Spleen (tissue), 13 donors: ENCODE measurements at places on chromosomes 2 and 18. TPM values are rescaled to one million over a fixed set of nuclear protein-coding genes. Genes with fewer than 3 reads are reported as not detected.

The LYPD1 gene
- 0.10 TPM for polyA plus RNA-seq

The SUMO1 gene
- 120 TPM for polyA plus RNA-seq

The RAB6D gene
- polyA plus RNA-seq = 0.05 TPM

The TEX44 gene
- polyA plus RNA-seq = not detected

The FTCDNL1 gene
- 2.1 TPM for polyA plus RNA-seq

The TLX2 gene
- 0.05 TPM for polyA plus RNA-seq

- DNase-seq = no peak
Measured at GRCh38 chr2:144477957-144478311, 42.0 kb downstream of the ZEB2 start.

- DNase-seq = no peak
Measured at GRCh38 chr2:15307526-15307925, 253.6 kb downstream of the NBAS start.

DNA sequence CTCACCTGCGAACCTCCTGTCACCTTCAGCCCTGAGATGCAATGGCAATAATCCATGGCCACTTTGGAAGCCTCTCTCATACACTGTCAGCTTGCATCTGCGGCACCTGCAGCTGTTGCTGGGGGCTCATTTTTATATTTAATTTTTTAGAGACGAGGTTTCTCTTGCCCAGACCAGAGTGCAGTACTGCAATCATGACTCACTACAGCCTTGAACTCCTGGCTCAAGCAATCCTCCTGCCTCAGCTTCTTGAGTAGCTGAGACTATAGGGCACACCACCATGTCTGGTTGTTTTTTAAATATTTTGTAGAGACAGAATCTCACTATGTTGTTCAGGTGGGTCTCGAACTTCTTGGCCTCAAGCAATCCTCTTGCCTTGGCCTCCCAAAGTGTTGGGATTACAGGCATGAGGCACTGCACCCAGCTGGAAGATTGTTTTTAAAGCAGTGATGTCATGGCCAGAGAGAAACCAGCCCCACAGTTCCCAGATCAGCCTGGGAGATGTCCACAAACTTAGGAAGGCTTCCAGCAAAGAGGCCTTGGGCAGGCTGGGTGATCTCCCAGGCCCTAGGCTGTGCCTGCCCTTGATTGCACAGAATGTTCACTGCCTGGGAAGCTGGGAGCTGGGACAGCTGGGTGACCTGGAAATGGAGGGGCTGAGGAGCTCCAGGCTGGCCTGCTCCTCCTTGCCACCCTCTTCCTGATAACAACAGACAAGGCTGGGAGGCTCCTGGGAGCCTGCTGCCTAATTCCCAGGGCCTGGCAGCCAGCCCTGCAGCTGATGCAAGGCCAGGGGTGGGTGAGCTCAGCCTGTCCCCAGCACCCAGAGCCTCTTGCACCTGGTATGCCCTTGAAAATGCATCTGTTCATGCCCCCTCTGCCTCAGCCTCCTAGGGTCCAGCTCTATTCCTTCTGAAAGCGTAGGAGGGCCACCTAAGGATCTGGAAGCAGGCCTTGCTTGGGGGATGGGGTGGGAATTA, 27.1 kb downstream of the SH2D6 start:
- DNase-seq = no peak

DNA sequence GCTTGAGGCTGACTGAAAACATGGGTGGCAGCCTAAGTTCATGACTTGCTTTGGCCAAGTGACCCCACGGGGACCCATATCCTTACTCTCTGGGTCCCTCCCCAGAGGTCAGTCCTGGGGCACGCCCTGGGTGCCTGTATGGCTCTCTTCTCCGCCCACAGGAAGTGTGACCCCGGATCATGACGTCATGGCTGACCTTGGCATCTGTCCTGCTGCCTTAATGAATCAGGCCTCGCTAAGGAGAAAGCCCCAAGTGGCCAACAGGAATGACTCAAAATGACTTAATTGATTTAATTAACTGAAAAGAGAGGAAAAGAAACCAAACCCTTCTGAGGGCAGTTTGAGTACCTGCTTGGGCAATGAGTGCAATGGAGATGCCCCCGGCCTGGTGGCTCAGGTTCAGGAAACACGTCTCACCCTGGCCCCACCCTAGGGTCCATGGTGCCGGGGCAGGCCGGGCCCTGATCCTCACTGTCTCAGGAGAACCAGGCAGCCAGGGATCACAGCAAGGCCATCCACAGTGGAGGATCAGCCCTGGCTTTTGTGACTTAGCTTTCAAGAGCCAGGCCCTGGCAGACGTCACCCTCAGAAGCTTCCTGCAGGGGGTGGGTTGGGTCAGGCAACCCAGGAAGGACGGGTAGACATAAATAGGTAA, 112.0 kb downstream of the CYP26B1 start:
- peak; percentile 64 for DNase-seq

- DNase-seq = no peak
Measured at GRCh38 chr2:53751728-53752127, 15.9 kb upstream of the CHAC2 start.

GRCh38 chr2:62627667-62628066, 77.8 kb upstream of the EHBP1 start:
- DNase-seq = peak; percentile 34

DNA sequence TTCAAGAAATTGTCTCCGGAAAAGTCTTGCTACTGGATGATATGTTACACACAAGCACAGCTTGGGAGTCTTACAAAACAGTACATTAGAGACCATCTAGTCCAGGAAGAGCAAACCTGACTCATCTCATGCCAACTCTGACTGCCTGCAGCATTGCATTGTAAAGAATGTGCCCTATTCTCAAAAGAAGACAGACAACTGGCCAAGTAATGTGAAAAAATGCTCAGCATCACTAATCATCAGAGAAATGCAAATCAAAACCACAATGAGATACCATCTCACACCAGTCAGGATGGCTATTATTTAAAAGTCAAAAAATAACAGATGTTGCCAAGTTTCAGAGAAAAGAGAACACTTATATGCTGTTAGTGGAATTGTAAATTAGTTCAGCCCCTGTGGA, 42.7 kb upstream of the GORASP2 start:
- DNase-seq = no peak

DNA sequence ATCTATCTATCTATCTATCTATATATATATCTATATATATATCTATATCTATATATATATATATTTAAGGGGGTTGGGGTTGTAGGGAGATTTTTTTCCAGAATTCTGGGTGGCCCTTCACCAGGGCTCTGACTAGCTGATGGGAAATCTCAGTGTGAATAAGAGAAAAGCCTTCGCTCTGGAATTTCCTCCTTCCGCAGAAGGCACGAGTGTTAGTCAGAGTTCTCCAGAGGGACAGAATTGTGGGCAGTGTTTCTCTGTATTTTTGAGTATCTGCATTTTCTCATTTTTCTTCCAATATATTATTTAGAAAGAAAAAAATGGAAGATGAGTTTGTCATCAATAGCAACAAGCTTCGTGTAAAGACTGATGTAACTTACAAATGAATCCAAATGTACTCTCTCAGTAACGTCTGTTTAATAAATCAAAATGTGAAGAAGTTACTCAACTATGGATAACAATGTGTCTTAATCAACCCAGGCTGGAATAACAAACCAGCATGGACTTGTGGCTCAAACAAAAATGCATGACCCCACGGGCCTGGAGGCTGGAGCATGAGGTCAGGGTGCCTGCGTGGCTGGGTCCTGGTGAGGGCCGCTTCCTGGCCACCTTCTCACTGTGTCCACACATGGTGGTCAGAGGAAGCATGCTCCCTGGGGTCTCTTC, 10.6 kb upstream of the SNTG2 start:
- DNase-seq = no peak

GRCh38 chr2:112627060-112628040, 18.4 kb upstream of the SLC20A1 start:
- no peak for DNase-seq

GRCh38 chr18:42477267-42477666, 522.2 kb downstream of the PIK3C3 start:
- DNase-seq = no peak

DNA sequence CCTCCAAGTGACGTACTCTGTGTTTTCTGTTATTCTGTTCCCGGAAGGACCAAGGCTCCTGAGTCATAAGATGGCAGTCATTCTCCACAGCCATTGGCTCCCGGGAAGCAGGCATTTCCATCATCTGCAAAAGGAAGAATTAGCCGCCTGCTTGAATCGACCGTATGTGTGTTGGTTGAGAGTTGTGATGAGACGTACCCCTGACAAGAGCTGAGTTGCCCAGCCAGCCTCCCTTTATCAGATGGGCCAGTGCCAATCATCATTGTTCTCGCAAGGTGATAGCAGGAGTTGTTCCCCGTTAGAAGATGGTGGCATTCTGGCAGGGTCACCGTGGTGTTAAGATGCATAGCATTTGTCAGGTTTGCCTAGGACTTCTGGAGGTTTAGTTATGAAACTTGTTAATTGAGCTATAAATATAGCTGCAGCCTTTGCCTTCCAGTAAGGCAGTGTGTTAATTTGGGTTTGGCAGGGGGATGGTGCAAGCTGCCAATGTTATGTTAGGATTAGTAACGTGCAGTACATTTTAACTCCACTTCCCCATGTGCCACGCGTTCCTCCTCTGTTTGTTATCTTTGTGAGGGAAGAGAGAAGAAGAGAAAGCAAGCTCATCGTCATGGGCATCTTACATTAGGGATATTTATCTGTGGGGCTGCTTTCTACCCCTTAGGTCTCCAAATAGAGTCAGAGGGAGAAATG, 652.7 kb upstream of the FANCL start:
- no peak for DNase-seq

DNA sequence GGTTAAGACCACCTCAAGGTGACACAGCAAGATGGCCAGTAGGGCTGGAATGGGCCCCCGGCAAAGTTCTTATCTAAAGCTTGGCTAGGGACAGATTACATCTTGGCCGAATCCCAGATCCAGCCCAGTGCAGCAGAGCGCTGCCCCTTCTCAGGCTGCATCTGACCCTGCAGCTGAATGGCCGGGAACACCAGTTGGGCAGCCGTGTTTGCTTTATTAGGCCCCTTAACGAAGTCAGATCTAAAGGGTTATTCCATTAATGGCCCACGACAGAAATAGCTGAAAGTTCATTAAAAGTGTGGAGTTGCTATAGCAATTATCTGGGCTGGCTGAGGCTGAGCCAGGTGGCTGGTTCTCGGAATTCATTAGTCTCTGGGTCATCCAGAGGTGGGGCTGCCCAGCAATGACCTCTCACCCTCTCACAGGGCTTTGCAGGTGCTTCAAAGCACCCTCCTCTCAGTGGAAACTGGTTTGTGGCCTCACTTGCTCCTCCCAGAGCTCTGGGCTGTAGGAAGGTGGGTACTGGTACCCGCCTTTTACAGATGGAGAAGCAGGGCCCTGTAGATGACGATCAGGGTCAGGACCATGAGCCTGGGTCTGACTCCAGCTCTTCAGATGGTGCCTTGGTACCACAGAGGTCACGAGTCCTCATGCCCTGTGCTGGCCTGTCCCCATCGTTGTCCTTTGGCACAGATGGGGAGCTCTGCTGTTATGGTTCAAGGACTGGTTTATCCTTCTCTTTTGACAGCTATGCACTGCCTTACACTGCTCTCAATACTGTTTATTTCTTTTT, 68.8 kb downstream of the EMX1 start:
- peak; percentile 38 for DNase-seq

DNA sequence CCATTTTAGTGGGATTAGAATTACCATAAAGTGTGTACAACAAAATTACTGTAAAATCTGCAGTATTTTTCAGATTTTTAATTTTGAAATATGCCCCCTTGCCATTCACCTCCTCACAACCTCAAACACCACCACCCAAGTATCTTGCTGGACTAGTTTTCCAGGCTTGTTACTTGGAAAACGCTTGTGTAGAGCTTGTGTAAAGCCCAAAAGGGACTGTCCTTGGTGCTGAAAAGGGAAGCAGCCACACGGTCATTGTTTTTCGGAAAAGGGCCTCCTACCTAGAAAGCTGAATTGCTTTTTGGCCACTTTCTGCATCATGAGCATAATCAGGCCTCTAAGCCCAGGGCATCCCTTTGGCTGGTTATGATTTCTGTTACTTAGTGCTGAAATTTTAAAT, 563.4 kb downstream of the LRRTM4 start:
- no peak for DNase-seq

- no peak for DNase-seq
Measured at GRCh38 chr18:35835833-35836232, 136.6 kb upstream of the RMP24 start.

GRCh38 chr2:105087273-105087672, 49.4 kb downstream of the MRPS9 start:
- DNase-seq = no peak

DNA sequence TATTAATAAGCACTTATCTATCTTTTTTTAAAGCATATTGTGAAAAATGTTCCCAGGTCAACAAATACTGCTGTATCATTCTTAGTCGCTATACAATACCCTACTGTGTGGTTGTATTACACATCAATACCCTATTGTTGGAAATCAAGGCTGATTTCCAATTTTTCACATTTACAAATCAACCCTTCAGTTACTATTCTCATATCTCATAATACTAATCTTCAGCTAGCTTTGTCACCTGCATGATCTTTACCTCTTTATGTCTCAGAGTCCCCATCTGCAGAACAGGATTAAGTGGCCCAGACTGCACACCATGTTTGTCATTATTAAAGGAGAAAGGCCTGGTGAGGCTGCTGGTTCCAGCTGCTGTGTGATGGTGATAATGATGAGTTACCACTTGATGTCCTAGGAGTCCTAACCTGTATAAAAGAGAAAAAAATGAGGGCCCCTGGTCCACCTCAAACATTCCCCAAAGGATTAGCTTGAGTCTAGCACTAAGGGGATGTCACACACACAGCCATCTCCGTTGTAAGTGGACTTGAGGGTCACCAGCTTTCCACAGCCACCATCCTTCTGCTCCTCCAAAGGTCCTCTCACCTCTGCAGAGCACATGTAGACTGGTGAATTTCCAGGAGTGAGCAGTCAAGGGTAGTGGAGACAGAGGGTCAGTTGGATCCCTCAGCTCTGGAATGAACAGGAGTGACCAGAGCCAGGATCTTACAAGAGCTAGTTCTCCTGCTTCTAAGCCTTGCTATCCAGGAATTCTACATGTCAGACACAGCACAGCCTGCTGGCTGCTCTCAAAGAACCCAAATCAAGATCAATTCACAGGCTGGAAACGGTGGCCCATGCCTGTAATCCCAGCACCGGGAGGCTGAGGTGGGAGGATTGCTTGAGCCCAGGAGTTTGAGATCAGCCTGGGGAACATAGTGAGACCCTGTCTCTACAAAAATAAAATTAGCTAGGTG, 36.0 kb upstream of the BIN1 start:
- no peak for DNase-seq

DNA sequence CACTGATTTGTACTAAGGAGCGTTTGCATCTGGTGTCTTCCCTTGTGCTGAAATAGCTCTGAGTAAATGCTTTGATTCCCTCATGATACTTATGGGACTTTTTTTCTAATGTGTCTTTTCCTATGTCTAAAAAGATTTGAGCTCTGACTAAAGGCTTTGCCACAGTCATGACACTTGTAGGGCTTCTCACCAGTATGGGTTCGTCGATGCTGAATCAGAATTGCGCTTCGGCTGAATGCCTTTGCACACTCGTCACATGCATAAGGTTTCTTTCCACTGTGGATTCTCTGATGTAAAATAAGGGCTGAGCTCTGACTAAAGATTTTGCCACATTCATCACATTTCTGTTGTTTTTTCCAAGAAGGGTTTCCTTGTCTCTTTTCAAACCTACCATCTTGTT, 8.0 kb downstream of the ZNF396 start:
- DNase-seq = no peak

GRCh38 chr2:171531836-171532450, 9.7 kb downstream of the CYBRD1 start:
- DNase-seq = no peak
